ENCODE measurements at places on chromosomes 4 and X.

DNA sequence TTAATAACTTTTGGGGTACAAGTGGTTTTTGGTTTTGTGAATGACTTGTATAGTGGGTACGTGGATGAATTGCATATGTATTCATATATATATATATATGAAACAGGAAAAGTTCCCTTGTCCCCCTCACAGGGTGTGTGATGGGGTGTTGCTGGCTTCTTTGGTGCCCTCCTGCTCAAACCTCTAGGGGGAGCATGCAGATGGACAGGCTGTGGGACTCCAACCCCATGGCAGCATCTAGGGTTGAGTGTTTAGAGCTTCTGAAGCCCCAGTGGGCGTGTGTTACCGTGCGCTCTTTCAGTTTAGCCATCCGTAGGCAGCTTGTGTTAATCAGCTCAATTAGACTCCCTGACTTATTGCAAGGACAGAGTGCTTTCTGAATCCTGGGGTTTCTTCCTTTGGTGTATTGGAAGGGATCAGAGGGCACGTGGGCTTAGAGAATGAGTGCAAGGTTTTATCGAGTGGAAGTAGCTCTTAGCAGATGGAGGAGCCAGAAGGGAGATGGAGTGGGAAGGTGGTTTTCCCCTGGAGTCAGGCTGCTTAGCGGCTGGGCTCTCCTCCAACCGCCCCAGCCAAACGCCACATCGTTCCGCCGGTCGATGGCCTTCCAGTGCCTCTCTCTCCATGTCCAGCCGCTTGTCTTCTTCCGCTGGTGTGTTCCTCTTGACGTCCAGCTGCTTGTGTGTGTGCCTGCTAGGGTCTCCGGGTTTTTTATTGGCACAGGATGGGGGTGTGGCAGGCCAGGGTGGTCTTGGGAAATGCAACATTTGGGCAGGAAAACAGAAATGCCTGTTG is 674.4 kb upstream of the LCORL start:
- no peak for DNase-seq

- no peak for DNase-seq
Measured at GRCh38 chrX:46673620-46674359, 85.1 kb downstream of the SLC9A7 start.

DNA sequence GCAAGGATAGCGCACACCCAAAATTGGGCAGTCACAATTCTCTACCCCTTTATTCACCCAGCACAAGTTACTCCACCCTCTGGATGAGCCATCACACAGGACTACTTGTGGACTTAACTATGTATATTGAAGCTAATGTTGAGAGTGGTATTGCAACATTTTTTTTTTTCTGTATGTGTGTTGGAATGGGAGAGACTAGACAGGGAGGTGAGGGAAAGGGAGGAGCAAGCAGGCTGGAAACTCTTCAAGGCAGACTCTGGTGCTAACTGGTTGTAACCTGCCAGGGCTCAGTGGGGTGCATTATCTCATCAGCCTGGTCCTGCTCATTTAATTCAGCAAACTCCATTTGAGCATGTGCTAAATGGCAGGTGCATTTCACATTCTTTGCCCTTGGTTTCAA is 18.4 kb upstream of the CWH43 start:
- no peak for DNase-seq

DNA sequence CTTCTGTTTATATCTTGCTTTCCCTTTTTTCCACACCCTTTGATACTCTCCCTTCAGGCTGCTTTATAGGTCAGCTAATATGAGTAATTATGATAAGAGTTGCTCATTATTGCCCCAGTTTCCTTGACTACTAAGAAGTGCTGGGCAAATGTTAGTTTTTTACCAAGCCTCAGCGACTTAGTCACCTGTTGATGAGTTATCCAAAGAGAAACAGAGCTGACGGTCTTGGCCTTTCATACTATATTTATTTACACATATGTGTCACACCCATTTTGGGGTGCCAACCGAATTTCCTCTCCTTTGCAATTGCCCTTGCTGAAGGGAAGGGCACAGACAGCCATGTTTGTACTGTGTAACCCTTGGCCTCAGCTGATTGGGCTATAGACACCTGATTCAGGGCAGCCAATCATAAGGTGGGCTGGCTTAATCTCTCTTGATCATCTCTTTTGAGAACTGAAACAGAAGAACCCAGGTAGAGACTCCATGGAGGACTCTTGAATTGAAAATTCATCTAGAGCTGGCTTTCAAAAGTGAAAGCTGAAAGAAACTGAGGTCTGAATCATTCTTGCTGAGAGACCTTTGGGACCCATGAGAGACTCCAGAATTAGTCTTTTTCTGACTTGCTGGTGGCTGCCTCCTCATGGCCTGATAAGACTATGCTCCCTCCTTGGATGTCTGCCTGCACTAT is 111.7 kb upstream of the RPS6KA3 start:
- DNase-seq = no peak

- peak; percentile 75 for DNase-seq
Measured at GRCh38 chr4:7939377-7940108, at the start of gene AFAP1. Gene AFAP1, minus strand, starts transcription at chr4:7939861. Its CDS starts 67,783 bp downstream, at chr4:7872078.

DNA sequence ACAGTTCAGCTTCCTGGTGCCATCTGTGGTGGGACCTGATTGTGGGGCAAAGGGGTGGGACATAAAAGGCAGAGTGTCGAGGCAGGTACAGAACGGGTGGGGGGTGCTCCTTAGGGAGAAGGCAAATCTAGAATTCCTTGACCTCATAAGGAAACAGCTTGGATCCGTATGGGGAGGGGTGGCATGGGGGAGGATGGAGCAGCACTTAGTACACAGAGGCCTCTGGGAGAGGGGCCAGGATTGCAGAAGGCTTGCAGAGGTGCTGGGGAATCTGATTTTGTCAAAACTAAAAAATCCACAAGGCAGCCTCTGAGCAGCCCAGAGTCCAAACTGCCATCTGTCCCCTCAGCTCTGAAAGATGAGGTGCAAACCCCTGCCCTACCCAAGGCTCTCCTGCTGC is 2.3 kb upstream of the EMD start:
- DNase-seq = no peak

- DNase-seq = no peak
Measured at GRCh38 chrX:19684311-19684710, 169.0 kb upstream of the MAP3K15 start.

Measured in H54 (cell line).